Kidney epithelial cell (primary cell): ENCODE measurements at places on chromosomes 3 and 15. TPM values are rescaled to one million over a fixed set of nuclear protein-coding genes. Genes with fewer than 3 reads are reported as not detected.

DNA sequence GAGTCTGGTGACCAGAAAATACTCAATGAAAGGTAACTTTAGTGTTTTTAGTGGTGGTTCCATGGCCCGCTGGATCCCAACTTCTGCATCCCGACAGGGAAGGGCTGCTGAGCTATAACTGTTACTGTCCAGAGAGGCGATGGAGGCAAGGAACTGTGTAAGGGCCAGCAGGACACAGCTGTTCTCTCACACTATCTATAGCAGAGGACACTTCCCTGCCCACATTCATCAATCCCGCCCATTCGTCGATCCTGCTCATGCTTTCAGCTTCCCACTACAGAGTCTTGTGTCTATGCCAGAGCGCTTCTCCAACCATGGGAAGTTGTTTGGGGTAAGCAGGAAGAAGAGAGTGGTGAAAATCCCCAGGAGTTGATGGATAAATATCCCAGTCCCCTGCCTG is 8.4 kb downstream of the COLQ start:
- DNase-seq, result no peak

DNA sequence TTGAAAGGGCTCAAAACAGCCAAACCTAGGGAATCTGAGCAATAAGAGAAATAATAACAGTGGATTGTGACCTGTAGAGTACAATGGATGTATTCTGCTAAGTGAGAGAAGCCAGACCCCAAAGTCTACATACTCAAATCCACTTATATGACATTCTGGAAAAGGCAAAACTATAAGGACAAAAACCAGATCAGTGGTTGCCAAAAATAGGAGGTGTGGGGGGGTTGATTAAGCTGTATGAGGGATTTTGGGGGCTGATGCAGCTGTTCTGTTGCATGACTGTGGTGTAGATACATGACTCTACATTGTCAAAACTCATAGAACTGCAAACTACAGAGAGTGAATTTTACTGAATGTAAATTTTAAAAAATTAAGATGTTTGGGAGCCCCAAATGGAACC is 20.1 kb upstream of the CGNL1 start:
- DNase-seq, result no peak

DNA sequence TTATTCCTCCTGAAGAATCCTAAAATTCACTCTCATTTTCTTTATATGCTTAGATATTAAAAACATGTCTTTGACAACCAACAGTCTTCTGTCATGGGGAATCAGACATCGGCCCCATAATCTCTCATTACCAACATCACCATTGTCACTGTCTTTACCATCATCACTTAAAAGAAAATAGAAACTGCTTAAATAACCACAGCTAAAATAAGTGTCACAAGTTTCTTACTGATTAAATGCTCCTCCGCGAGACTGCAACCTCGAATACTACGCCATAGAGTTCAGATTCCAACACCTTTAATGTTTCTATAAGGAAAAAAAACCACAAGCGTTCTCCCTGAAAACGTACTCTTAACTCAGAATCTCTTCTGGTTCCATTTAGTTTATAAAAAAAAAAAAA is 977.5 kb upstream of the CFAP20DC start:
- no peak for DNase-seq

GRCh38 chr3:129161860-129162271 is 1.0 kb upstream of the ISY1 start:
- no peak for DNase-seq

CTXN2 gene
- total RNA-seq, result 0.14 TPM in 1 of 2 replicates, not detected in the other

- DNase-seq, result no peak
These were observed 73.6 kb upstream of the CGNL1 start for GRCh38 chr15:57302640-57303257.

DNA sequence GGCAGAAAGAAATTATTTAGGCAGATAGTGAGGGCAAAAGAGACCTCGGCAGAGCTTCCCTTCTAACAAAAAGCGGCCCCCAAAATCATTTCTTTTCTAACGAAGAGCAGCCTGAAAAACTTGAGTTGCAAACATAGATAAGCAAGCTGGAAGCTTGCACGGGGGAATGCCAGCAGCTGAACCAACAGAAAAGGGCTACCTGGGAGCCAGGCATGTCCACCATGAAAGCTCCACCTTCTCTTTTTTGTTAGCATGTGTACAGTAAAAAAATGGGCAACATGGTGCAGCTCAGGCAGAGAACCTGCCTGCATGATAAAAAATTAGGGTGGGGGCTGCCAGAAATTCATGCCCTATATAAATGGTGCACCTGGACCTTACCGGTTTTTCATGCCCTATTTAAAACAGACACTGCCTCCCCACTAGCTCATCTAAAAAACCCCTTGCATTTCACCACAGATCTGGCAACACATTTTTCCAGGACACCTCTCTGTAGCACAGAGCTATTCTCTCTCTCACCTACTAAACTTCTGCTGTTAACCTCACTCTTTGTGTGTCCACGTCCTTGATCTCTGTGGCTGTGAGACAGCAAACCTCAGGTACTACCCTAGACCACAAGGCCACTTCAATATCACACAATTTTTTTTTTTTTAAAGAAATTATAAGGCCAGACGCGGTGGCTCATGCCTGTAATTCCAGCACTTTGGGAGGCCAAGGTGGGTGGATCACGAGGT is 18.7 kb downstream of the SLC33A1 start:
- no peak for DNase-seq

CRYGS gene
- 1.8 and 2.7 TPM in 2 replicates for total RNA-seq

THRB gene
- 2.0 and 3.1 TPM in 2 replicates for total RNA-seq

DNA sequence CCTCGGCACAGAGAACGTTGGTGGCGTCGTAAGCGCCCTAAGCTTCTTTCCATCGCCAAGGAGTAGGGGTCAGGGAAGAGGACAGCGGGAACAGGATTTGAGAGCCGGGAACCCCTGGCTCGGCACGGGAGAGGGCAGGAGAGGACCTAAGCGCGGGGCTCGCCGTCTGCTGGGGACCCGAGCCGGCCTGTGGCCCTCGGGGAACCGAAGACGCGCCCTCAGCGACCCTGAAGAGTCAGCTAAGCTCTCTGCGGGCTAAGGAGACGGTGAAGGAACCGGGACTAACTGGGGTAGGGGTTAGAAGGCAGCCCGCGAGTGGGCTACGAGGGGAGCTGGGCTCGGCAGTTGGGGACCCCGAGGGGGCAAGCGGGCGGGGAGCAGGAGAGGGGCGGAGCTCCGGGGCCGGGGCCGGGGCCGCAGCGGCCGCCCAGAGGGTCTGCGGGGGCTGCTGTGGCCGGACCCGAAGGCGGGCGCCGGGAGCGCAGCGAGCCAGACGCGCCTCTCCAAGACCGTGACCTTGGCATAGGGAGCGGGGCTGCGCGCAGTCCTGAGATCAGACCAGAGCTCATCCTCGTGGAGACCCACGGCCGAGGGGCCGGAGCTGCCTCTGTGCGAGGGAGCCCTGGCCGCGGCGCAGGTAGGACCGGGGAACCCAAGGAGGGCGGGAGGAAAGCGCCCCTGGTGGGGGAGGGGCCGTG is 574 bp downstream of the CASR start:
- no peak for DNase-seq

GRCh38 chr15:34726406-34727100 is 28.2 kb downstream of the GJD2 start:
- DNase-seq, result no peak

GRCh38 chr3:26535151-26535550 is 87.4 kb upstream of the LRRC3B start:
- no peak for DNase-seq

DNA sequence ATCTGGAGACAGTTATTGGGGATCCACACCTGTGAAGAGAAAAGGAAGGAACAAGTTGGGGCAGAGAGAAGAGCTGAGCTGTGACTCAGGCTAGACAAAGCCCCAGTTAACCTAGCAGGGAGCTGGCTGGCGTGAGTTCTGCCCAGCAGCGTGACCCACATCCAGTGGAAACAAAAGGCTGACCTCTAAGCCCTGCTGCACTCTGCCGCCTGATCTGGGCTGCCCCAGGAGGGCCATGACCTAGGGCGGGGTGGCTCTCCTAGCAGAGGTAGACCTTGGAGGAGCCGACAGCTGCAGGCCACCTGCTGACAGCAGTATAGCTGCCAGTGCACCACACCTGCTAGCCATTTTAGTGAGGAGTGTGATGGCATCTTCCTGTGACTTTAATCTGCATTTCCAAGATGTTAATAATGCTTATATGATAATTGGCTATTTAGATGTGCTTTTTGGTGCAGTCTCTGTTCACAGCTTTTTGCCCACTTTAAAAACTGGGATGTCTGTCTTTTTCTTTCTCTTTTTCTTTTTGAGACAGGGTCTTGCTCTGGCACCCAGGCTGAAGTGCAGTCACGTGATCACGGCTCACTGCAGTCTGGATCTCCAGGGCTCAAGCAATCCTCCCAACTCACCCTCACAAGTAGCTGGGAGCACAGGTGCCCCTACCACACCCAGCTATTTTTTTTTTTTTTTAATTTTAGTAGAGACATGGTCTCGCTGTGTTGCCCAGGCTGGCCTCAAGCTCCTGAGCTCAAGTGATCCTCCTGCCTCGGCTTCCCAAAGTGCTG is 78.1 kb downstream of the LSM3 start:
- no peak for DNase-seq

- no peak for DNase-seq
These were observed 6.8 kb upstream of the CHST14 start for GRCh38 chr15:40463886-40464545.

DUOX2 gene
- 0.08 and 0.14 TPM in 2 replicates for total RNA-seq

DTWD1 gene
- total RNA-seq, result 14.0 and 14.7 TPM in 2 replicates

- DNase-seq, result no peak
These were observed 37.0 kb downstream of the UMPS start for GRCh38 chr3:124767264-124767663.

GRCh38 chr15:22903961-22904534 is 65.6 kb downstream of the NIPA2 start:
- DNase-seq, result no peak

TRIM59 gene
- total RNA-seq, result 13.8 and 20.9 TPM in 2 replicates

DNA sequence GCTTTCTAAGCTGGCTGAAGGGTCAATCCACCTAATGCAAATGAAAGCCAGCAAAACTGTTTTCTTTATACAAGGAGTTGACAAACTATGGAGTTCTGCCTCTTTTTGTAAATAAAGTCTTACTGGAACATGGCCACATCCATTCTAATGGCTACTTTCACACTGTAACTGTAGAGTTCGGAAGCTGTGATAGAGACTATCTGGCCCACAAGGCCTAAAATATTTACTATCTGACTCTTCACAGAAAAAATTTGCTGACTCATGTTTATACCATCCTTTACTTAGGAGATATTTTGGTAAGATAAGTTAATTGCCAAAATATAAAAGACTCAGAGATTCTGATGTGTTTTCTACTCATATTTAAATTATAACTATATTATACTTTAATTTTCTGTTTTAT is 93.7 kb upstream of the GK5 start:
- DNase-seq, result no peak

GRCh38 chr3:15815696-15816095 is 17.9 kb upstream of the ANKRD28 start:
- no peak for DNase-seq

CORO2B gene
- 17.9 and 19.8 TPM in 2 replicates for total RNA-seq

DNA sequence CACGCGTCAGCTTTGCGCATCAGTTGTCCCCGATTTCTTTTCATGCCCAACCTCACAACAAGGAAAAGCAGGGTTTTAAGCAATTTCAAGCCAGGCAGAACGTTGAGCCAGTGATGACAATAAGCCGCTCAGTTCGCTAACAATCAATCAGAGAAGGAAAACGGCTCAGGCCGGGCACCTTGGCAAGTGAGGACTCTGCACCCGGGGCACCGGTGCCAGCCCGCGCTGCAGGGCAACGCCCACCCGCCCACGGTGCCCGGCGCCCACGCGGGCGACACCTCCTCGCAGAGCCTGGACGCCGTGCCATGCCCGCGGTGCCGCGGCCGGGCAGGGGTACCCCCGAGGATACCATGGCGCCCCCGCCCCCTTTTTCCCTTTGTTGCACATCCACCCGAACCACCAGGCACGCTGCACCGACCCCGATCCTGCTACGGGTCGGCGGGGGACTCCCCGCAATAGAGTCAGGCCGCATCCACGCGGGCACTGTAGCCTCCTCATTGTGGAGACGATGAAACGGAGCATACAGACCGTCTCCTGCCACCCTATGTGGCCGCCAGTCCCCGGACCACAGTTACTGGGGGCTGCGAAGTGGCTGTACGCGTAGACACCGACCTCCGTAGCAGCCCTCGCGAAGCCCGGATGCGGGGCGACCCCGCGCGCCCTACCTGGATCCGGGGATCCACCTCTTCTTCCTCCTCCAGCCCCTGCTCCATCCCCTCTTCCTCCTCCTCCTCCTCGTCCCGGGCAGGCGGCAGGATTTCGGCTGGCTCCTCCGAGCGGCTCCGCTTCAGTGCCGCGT is 581 bp downstream of the SH3BP5 start:
- DNase-seq, result no peak

- no peak for DNase-seq
These were observed 51.1 kb downstream of the CHST2 start for GRCh38 chr3:143170676-143171075.

DNA sequence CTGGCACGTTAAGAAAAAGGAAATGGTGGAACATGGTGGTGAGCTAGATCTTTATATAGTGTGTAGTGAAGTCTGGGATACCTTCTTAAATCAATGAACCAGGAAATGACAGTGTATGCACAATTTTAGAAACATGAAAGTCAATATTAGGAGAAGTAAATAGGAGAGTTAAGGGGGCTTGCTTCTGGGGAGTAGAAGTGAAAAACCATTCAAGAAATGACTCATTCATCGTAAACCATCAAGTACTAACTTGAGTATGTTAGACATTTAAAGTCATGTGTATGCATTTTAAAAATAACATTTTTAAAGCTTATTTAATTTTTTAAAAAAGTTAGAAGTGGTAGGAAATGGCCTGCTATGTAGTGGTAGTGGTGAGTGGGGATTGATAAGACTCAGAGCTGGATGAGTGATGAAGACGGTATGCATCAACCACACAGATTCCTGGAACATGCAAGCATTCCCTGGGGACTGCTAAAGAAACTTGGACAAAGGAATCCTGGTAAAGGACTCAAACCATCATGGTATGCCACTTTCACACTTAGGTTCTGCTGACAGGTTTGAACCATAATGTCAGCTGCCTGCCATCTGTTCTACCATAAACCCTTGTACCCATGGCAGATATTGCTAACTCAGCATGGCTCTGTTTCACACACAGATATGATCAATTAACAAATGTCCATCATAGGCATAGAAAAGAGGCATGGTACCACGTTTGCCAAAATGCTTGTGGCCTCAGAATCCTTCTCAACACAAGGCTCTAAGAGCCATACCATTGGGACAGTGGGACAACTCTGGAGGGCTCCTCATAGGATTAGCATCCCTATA is 28.9 kb upstream of the MITF start:
- DNase-seq, result no peak

ALPK3 gene
- 54.5 and 55.7 TPM in 2 replicates for total RNA-seq

MEIS2 gene
- 6.7 and 13.1 TPM in 2 replicates for total RNA-seq
